ENCODE measurements at places on chromosomes 12 and 14.

GRCh38 chr14:22875003-22875747, 3.6 kb downstream of the LRP10 start:
- DNase-seq = no peak

- no peak for DNase-seq
Observed at GRCh38 chr14:104360501-104360900, 219.1 kb upstream of the C14orf180 start.

- DNase-seq = no peak
Observed at GRCh38 chr14:98907271-98907670, 364.7 kb downstream of the BCL11B start.

- no peak for DNase-seq
Observed at GRCh38 chr12:12836571-12836970, 23.4 kb downstream of the DDX47 start.
